ENCODE measurements at places on chromosomes 3 and 15. TPM values are rescaled to one million over a fixed set of nuclear protein-coding genes. Genes with fewer than 3 reads are reported as not detected.

WDR72 gene
- total RNA-seq: not detected

AQP9 gene
- not detected for total RNA-seq

CD96 gene
- total RNA-seq: 0.16 TPM

CRABP1 gene
- total RNA-seq: not detected

C3orf49 gene
- not detected for total RNA-seq

CCDC66 gene
- 20.7 TPM for total RNA-seq

PARP9 gene
- total RNA-seq: 6.4 TPM

TNFSF10 gene
- total RNA-seq: 3.2 TPM

THSD4 gene
- total RNA-seq: 87.7 TPM

INSYN1 gene
- 0.33 TPM for total RNA-seq

RBP2 gene
- not detected for total RNA-seq

CHRM5 gene
- not detected for total RNA-seq

LZTFL1 gene
- total RNA-seq: 13.1 TPM

PRKAR2A gene
- 64.7 TPM for total RNA-seq

RAB8B gene
- 36.3 TPM for total RNA-seq
